Panc1 (cell line): ENCODE measurements at places on chromosomes 3 and 15. TPM values are rescaled to one million over a fixed set of nuclear protein-coding genes. Genes with fewer than 3 reads are reported as not detected.

DNA sequence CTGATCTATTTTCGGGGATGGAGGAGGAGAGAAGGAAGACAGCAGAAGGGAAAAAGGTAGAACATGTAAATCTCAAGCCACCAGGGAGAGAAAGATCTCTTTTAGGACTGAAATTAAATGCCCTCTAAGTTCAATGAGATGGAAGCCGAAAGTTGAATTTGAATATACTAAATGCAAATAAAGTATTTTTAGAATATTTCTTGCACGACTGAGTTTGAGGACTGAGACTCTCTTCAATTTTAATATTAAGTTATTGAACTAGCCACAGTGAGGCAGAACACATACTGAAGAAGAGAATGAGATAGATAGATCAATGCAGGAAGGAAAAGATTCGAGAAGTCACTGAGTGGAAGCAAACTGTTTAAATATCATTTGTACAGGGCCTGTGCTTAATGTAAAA is 399.9 kb upstream of the CBLB start:
- no peak for DNase-seq

The GHRL gene
- not detected for total RNA-seq

GRCh38 chr15:63490345-63491034 is 13.9 kb upstream of the USP3 start:
- DNase-seq = no peak

GRCh38 chr15:81281766-81282605 is 42.0 kb downstream of the STARD5 start:
- no peak for DNase-seq
